Calu3 (cell line): ENCODE measurements at places on chromosomes 6 and 20. TPM values are rescaled to one million over a fixed set of nuclear protein-coding genes. Genes with fewer than 3 reads are reported as not detected.

Gene CCR6
- not detected in 2 replicates for total RNA-seq

- no peaks in the 10 kb centered on the region for H3K27me3 ChIP-seq
- no peak overlapping the region for H3K4me3 ChIP-seq
- H3K4me1 ChIP-seq = no peaks in the 10 kb centered on the region
- H3K27ac ChIP-seq = no peak overlapping the region
Measured at GRCh38 chr6:108549241-108549640, 11.5 kb upstream of the FOXO3 start.

Gene FGD2
- 0.19 and 1.0 TPM in 2 replicates for total RNA-seq

GRCh38 chr6:114052141-114052540 lies 81.2 kb upstream of the HDAC2 start:
- peaks cover 30% of the 10 kb centered on the region for H3K4me1 ChIP-seq
- no peak overlapping the region for H3K4me3 ChIP-seq
- no peak overlapping the region for H3K27ac ChIP-seq
- DNase-seq = no peak
- H3K36me3 ChIP-seq = no peaks in the 10 kb centered on the region

- H3K27me3 ChIP-seq = peaks cover 54% of the 10 kb centered on the region
- DNase-seq = no peak
- no peak overlapping the region for H3K4me3 ChIP-seq
- no peaks in the 10 kb centered on the region for H3K4me1 ChIP-seq
- no peaks in the 10 kb centered on the region for H3K36me3 ChIP-seq
Measured at GRCh38 chr6:45836438-45836824, 179.2 kb downstream of the CLIC5 start.

Gene GPR6
- not detected in 2 replicates for total RNA-seq

GRCh38 chr6:158660333-158660754 lies 10.5 kb downstream of the SYTL3 start:
- no peak overlapping the region for H3K27ac ChIP-seq
- no peak overlapping the region for H3K4me3 ChIP-seq
- peak; percentile 56 for DNase-seq
- H3K27me3 ChIP-seq = no peaks in the 10 kb centered on the region

GRCh38 chr20:45368221-45368980 lies 5.4 kb downstream of the SYS1 start:
- peaks cover 37% of the 10 kb centered on the region for H3K36me3 ChIP-seq
- H3K27ac ChIP-seq = no peak overlapping the region
- DNase-seq = no peak

GRCh38 chr6:21856456-21856825 lies 262.9 kb downstream of the SOX4 start:
- H3K4me1 ChIP-seq = peaks cover 9% of the 10 kb centered on the region
- no peaks in the 10 kb centered on the region for H3K36me3 ChIP-seq
- H3K27ac ChIP-seq = no peak overlapping the region
- DNase-seq = no peak
- H3K27me3 ChIP-seq = no peaks in the 10 kb centered on the region
- no peak overlapping the region for H3K4me3 ChIP-seq

GRCh38 chr6:2529211-2529719 lies 221.5 kb downstream of the MYLK4 start:
- H3K4me1 ChIP-seq = no peaks in the 10 kb centered on the region
- no peaks in the 10 kb centered on the region for H3K36me3 ChIP-seq
- no peak for DNase-seq
- H3K27me3 ChIP-seq = no peaks in the 10 kb centered on the region
- no peak overlapping the region for H3K4me3 ChIP-seq

DNA sequence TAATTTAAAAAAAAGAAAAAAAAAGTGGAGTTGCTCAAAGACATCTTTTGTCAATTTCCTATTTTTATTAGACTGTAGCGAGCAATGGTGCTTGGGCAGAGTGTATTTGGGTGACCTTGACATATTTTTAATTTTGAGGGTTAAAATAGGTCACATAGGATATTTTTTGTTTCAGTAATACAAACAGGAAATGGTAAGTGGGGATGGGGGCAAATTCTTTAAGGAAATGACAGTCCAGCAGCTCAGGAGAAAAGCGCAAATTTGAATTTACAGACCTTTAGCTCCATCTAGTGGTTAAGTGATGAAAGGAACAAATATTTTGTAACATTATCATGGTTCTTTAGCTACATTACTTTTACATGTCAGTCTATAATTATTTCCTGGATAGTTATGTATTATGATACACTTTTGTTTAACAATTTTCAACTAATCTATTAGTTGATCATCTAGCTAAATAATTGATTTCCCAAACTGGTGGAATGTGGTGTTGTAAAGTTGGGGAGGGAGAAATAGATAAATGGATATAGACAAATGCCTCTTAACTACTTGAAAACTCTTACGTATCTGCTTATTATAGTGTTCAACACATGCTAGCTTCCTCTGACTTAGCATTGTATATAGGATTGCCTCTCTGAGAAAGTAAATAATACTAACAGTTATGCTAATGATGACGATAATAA lies 10.0 kb downstream of the CITED2 start:
- DNase-seq = no peak
- no peak overlapping the region for H3K4me3 ChIP-seq
- H3K4me1 ChIP-seq = no peaks in the 10 kb centered on the region
- H3K36me3 ChIP-seq = no peaks in the 10 kb centered on the region

Gene JPH2
- total RNA-seq = 0.50 and 0.59 TPM in 2 replicates
